Transverse colon (tissue), 4 donors: ENCODE measurements at places on chromosomes 13 and 19. TPM values are rescaled to one million over a fixed set of nuclear protein-coding genes. Genes with fewer than 3 reads are reported as not detected.

Gene NLRP7
- not detected for total RNA-seq

Gene MEDAG
- total RNA-seq = 5.4 TPM

DNA sequence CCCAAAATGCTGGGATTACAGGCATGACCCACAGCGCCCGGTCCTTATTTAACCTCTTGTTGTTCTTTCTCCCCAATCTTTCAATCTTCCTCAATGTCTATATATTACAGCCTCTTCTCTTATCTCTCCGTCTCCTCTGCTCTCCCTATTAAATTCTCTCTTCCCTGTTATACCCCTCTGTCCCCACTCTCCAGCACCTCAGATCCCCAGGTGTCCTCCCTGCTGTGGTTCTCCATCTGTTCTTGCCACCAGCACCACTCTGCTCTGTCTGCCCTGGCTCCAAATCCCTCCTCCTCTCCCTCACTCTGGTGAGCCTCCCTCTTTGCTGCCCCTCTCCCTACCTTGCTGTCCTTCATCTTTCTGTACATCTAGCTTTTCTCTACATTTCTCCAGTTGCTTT is 1.1 kb downstream of the ZNF600 start:
- H3K27me3 ChIP-seq = no peaks in the 10 kb centered on the region
- H3K27ac ChIP-seq = peak overlapping the region; percentile 82
- peak overlapping the region; percentile 54 for H3K4me3 ChIP-seq
- no peak for DNase-seq
- H3K36me3 ChIP-seq = peaks cover 21% of the 10 kb centered on the region

DNA sequence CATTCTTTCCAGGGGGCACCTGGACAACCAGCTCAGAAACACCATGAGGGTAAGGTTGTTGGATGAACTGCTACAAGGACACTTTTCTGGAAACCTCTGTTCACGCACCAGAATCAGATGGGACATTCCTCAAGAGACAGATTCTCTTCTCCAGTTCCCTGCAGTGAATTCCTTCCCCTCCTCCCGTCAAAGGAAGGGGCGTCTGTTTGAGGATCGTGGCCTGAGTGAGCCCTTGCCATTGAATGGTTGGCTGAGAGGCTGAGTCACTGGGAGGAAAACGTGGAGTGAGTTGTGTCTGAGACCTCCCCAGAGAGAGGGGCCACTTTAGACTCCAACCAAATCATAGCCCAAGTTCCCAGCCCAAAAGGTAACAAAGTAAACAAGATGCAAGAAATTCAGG is 79.4 kb upstream of the ZNF507 start:
- H3K27ac ChIP-seq = no peak overlapping the region
- no peak for DNase-seq
- no peaks in the 10 kb centered on the region for H3K27me3 ChIP-seq
- no peak overlapping the region for H3K4me3 ChIP-seq

DNA sequence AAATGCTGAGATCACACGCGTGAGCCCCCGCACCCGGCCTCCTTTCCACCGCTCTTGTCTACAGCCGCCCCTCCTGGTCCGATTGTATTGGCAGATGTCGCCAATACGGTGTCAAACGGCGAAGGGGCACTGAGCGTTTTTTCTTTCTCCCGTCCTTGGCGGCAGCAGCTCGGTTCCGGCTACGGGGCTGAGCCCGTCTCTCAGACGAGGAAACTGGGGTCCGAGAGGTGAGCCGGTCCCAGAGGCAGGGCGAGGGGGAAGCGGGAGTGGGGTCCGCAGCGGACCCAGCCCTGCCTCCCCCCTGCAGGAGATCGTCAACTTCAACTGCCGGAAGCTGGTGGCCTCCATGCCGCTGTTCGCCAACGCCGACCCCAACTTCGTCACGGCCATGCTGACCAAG is 20.4 kb downstream of the POLRMT start:
- H3K27me3 ChIP-seq = peaks cover 41% of the 10 kb centered on the region
- no peaks in the 10 kb centered on the region for H3K36me3 ChIP-seq
- H3K4me1 ChIP-seq = no peaks in the 10 kb centered on the region
- no peak overlapping the region for H3K4me3 ChIP-seq
- no peak for DNase-seq

Gene LYPD3
- not detected for total RNA-seq

- no peak overlapping the region for H3K4me3 ChIP-seq
- DNase-seq = no peak
- peaks cover 100% of the 10 kb centered on the region for H3K4me1 ChIP-seq
- peak overlapping the region; percentile 100 for H3K27ac ChIP-seq
Observed at GRCh38 chr13:98568918-98569317, 8.0 kb downstream of the STK24 start.

- H3K36me3 ChIP-seq = peaks cover 35% of the 10 kb centered on the region
- no peak for DNase-seq
- H3K4me1 ChIP-seq = peaks cover 6% of the 10 kb centered on the region
- H3K27me3 ChIP-seq = no peaks in the 10 kb centered on the region
- no peak overlapping the region for H3K27ac ChIP-seq
Observed at GRCh38 chr19:1363599-1363998, 20.1 kb upstream of the NDUFS7 start.

DNA sequence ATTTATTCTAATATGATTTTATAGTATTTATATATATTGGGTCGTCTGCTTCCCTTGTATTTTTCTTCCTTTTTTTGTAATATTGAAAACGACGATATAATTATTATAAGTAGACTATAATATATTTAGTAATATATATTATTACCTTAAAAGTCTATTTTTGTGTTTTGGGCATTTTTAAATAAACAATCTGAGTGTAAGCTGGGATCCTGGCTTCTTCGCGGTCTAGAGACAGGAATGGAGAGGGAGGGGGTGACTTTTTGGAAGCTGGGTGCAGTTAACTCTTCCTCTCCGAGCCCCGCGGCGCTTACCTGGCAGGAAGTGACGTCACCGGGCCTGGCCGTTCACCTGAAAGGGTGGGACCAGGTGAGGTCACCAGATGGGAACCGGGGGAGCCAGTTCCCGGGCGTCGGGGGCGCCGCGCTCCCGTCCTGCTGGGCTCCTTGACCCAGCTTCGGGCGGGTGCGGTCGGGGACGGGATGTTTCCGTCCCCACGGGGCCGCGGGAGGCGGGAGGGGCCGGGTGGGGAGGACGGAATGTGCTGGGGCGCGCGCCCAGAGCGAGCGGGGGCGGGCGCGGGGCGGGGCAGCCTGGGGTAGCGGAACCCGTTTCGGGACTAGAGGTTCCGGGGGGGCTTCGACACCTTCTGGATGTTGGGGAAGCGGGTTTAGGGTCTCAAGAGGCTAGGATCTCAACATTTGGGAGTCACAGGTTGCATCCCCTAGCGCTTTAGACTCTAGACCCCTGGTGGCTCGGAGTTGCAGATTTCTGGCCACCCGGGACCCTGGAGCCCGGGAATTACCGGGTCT is 2.8 kb downstream of the ZFP36 start:
- H3K4me3 ChIP-seq = peak overlapping the region; percentile 83
- H3K36me3 ChIP-seq = peaks cover 14% of the 10 kb centered on the region
- peaks cover 52% of the 10 kb centered on the region for H3K4me1 ChIP-seq
- H3K27ac ChIP-seq = peak overlapping the region; percentile 99
- peak; percentile 96 for DNase-seq

DNA sequence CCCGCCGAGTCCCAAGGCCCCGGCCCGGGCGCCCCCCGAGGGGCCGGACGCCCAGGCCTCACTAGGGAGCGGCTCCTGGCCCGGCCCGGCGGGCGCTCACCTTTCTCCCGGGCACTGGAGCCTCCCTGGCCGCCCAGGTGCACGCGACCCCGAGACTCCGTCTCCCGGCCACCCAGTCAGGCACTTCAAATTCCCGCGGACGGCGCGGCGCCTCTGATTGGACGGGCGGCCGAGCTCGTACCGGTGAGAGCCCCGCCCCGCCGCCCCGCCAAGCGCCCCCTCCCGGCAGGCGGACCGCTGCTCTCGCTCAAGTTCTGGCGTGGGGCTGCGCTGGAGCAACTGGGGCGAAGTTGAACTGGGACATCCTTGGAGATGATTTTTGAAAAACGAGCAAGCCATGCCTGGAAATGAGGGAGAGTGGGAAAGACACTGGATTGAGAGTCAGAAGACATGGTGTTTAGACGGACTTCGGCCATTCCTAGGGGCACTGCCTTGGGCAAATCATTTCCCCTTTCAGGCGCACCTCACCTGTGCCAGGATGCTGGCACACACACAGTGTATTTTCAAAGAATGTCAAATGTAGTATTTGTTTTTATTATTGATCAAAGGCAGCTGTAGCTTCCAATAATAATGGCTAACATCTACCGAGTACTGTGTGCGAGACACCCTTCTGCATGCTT is 485.3 kb downstream of the UQCRFS1 start:
- peak overlapping the region; percentile 27 for H3K4me3 ChIP-seq
- DNase-seq = no peak
- H3K27me3 ChIP-seq = peaks cover 48% of the 10 kb centered on the region
- no peaks in the 10 kb centered on the region for H3K36me3 ChIP-seq

Gene GPR4
- total RNA-seq = 0.27 TPM

DNA sequence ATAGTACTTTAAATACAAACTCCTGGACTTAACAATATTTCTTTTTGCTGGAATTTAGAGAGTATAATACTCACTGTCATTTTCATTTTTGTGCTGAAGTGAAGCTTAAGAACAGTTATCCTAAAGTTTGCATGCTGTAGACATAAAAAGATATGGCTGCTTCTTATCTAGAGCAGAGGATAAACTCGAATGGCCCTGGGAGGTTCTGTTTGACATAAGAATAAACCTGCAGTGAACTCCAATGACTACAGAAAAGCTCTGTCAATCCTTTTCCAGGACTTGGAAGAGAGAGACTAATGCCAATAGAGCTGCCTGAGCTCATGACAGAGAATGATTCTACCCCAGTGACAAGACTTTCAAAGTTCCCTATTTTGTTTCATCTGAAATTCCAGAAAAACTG is 1017.8 kb upstream of the MIR17HG start:
- H3K27ac ChIP-seq = no peak overlapping the region
- H3K4me1 ChIP-seq = no peaks in the 10 kb centered on the region
- no peaks in the 10 kb centered on the region for H3K27me3 ChIP-seq
- H3K36me3 ChIP-seq = no peaks in the 10 kb centered on the region
- H3K4me3 ChIP-seq = no peak overlapping the region

- H3K4me3 ChIP-seq = peak overlapping the region; percentile 69
- no peak overlapping the region for H3K27ac ChIP-seq
- no peaks in the 10 kb centered on the region for H3K27me3 ChIP-seq
Observed at GRCh38 chr19:55462722-55463121, 1.3 kb upstream of the ISOC2 start.

GRCh38 chr13:51541037-51541436 is 43.2 kb upstream of the WDFY2 start:
- H3K36me3 ChIP-seq = no peaks in the 10 kb centered on the region
- H3K4me3 ChIP-seq = no peak overlapping the region
- peaks cover 27% of the 10 kb centered on the region for H3K4me1 ChIP-seq
- no peak for DNase-seq
- no peaks in the 10 kb centered on the region for H3K27me3 ChIP-seq
- peak overlapping the region; percentile 65 for H3K27ac ChIP-seq

Gene KLK14
- not detected for total RNA-seq

Gene BCAM
- total RNA-seq = 26.7 TPM

DNA sequence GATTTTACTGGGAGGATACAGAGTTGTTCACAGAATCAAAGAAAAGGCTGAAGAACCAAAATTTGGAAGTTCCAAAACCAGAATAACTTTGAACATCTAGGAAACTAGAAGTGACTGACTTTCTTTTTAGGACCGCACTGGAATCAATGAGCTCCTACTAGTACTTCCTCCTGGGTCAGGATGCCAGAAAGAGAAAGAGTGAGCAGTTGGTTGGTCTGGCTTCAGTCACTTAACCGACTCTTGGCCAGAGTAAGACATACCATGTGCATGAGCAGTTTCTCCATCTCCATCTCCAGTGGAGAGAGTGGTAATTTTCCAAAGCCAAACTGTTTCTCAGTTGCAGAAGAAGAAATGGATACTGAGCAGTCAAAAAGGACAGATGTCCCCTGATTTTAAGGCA is 27.1 kb upstream of the MTUS2 start:
- no peak overlapping the region for H3K27ac ChIP-seq
- H3K36me3 ChIP-seq = no peaks in the 10 kb centered on the region
- H3K4me3 ChIP-seq = no peak overlapping the region
- no peak for DNase-seq

DNA sequence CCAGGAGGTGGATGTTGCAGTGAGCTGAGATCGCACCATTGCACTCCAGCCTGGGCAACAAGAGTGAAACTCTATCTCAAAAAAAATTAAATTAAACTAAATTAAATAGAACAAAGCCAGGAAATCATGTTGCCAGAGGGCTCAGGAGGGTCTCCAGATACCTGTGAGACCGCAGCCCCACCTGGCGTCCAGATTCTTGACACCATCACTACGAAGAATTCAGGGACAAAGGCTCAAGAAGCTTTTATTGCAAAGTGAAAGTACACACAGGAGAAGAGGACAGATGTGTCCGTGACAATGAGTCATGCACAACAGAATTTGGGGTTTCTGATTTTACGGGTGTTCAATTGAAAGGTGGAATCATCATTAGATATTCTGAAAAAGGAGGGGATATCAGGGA is 76.6 kb downstream of the STOML3 start:
- no peaks in the 10 kb centered on the region for H3K27me3 ChIP-seq
- DNase-seq = no peak
- no peaks in the 10 kb centered on the region for H3K36me3 ChIP-seq
- H3K4me3 ChIP-seq = no peak overlapping the region
- no peaks in the 10 kb centered on the region for H3K4me1 ChIP-seq
